ENCODE measurements at places on chromosomes 4 and X.
A peak's percentile ranks its signal among the peaks of the same experiment; 100 is the strongest.

- DNase-seq = no peak
Observed at GRCh38 chr4:45172636-45173035, 446.3 kb upstream of the GNPDA2 start.

DNA sequence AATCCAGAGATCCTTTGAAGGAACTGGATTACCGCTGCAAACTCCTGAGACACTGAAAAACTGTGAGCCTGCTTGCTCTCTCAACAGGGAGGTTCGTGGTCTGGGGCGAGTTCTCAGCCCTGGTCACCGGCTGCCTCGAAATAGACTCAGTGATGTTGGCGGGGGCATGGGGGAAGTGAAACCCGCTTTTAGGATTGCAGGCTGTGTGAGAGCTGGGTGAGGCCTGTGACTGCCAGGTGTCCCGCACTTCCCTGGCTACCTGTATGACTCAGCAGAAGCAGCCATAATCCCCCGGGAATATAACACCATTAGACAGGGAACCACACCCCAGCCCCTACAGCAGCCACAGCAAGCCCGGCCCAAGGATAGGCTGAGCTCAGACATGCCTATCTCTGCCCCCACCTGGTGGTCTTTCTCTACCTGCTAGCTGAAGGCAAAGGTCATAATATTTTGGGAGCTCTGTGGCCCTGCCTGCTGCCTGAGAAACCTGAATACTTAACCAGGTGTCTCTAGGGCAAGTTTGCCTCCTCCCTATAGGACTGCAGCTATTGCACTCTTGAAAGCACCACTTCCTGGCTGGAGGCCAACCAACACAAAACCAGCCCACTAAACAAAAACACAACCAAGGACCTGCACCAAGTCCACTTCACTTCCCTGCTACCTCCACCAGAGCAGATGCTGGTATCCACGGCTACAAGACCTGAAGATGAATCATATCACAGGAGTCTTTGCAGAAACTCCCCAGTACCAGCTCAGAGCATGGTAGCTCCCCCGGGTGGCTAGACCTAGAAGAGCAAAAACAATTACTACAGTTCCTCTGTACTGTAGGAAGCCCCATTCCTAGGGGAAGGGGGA, 202.0 kb downstream of the RRAGB start:
- DNase-seq = no peak

- DNase-seq = no peak
Observed at GRCh38 chrX:13750812-13751211, 16.3 kb downstream of the OFD1 start.

DNA sequence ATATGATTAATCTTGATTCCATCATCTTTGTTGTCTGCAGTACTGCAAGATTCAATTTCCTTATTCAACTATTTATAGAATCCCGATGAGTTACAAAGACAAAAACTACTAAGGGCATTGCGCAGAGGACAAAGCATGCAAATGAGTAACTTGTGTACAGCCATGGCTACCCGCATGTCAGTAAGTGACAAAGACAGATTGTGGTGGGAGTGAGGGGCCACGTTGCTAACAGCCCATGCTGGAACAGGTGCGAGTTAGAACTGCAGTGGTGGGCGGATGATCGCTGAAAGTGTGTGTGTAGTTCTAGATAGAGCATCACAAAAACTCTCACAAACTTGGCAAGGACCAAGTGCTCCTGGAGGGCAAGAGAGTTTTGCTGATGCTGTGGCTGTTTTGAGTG, 49.5 kb downstream of the ACOX3 start:
- DNase-seq = no peak

DNA sequence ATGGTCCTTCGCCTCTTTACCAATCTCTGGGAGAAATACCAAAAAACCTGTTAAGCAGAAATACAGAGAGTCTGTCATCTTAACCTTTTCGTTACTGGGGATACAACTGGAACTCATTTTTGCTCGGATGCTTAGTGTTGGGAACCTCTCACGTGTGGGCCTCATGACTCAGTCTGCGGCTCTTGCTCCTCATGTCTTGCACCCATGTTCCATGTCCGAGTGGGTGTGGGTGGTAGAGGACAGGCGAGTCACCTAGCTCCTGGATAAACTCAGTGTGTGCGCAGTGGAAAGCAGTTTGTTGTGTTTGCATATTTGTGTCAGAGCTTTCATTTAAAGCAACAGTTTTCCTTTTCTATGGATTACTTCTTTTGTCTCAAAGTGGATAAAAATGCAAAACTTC, 70.6 kb downstream of the TNIP2 start:
- peak; percentile 66 for DNase-seq

DNA sequence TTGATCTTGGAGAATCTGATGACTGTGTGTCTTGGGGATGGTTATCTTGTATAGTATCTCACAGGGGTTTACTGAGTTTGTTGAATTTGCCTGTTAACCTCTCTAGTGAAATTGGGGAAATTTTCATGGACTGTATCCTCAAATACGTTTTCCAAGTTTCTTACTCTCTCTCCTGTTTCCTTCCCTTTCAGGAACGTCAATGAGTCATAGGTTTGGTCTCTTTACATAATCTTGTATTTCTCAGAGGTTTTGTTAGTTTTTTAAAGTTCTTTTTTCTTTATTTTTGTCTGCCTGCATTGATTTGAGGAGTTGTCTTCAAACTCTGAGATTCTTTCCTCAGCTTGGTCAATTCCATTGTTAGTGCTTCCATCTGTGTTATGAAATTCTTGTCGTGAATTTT, 227.7 kb upstream of the GPRIN3 start:
- DNase-seq = peak; percentile 26

GRCh38 chr4:80900908-80901307, 129.6 kb upstream of the BMP3 start:
- DNase-seq = no peak

DNA sequence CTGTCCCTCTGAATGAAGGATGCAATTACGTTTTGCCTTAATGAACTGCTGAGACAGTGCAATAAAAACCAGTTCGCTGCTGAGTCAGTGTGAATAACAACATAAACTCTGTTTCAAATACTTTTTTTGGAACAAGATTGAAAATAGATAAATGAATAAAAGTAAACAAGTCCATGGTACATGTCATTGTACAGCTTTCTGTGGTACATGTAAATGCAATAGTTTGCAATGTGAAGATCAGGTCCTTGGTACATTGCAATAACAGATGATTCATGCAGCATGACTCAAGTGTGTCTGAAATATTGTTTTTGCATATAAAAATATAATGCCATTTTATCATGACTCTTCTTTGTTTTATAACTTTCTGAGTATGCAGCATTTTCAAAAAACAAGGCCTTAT, 193.4 kb upstream of the PACRGL start:
- DNase-seq = peak; percentile 90

DNA sequence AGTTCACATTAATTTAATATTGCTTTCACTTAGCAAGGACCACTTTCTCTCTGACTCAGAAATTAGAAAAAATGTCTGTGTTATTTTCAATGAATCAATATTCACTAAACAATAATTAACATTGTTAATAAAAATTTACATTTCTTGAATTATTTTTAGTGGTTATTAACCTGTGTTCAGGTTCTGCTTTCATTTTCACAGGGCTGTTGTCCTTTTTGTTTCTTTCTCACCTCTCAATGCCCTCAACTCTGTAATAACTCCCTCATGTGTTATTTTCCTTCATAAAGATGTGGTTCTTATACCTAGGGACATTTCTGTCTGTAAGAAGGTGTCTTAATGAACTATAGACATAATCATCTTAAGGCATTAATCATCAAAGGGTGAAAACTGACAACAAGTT, 43.1 kb upstream of the PRR27 start:
- DNase-seq = no peak

GRCh38 chr4:114606245-114606644, 7.6 kb downstream of the UGT8 start:
- no peak for DNase-seq

- DNase-seq = peak; percentile 19
Observed at GRCh38 chr4:93658443-93658842, 170.1 kb upstream of the ATOH1 start.

DNA sequence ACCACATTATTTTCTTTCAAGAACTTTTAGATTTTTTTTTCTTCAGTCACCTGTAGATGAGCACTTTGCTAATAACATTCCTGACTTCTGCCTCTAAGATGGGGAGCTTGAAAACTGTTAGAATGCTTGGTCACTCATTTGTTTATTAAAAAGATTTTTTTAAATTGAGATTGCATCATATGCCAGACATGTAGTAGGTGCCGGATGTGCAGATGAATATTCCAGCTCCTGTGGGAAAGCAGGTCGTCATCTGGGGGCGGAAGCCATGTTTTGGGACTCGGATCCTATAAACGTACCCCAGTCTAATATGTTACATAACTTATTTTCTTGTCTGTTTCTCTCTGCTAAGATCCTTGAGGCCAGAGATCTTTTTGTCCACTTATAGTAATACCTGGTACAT, 236.8 kb downstream of the ARHGAP10 start:
- DNase-seq = peak; percentile 57

DNA sequence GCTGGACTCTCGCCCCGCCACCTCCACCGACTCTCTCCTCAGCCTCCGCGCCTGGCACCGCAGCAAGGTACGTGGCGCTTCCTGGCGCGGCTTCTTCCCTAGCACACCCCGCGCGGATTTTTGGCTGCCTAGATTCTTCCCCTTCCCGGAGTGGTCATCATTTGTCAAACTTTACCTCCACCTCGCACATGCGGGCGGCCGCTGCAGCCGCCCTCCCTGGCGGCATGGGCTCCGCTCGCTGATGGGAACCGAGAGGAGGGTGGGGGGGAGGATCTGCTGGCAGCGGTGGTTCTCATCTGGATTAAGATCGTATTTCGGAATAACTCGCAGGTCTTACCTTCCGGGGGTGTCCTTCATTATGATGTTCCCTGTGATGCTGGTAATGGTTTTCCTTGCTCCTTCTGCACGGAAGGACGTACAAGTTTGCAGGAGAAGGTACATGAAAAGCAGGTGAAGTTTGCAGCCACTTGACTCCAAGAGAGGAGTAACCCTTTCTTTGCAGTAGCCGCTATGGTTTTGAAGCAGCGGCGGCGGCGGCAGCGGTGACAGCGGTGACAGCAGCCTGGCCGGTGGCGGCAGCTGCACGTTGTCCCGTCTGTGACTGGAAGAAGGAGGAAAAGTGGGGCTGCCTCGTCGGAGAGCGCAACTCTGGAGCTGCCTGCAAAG, 2183.9 kb upstream of the TENM3 start:
- no peak for DNase-seq

- no peak for DNase-seq
Observed at GRCh38 chr4:55830716-55831115, 11.1 kb downstream of the EXOC1L start.

- no peak for DNase-seq
Observed at GRCh38 chr4:42396752-42397634, at the start of gene SHISA3. SHISA3 (plus strand) TSS chr4:42397488; CDS start chr4:42398057, 569 bp downstream.

- no peak for DNase-seq
Observed at GRCh38 chr4:154999950-155000578, 208.4 kb upstream of the NPY2R start.

GRCh38 chr4:40458683-40459082, 123.5 kb downstream of the CHRNA9 start:
- peak; percentile 22 for DNase-seq

GRCh38 chr4:22695029-22695428, 2.3 kb downstream of the GBA3 start:
- no peak for DNase-seq

GRCh38 chr4:68948044-68948743, 3.4 kb downstream of the UGT2A3 start:
- no peak for DNase-seq

GRCh38 chrX:143615851-143616250, 20.1 kb downstream of the SLITRK4 start:
- no peak for DNase-seq

- no peak for DNase-seq
Observed at GRCh38 chrX:74291577-74291963, 12.4 kb upstream of the ZCCHC13 start.

GRCh38 chr4:79687006-79687405, 279.0 kb upstream of the GK2 start:
- no peak for DNase-seq

GRCh38 chrX:139844884-139845283, 88.0 kb downstream of the ATP11C start:
- no peak for DNase-seq
